ENCODE measurements at places on chromosomes 13 and 19.

DNA sequence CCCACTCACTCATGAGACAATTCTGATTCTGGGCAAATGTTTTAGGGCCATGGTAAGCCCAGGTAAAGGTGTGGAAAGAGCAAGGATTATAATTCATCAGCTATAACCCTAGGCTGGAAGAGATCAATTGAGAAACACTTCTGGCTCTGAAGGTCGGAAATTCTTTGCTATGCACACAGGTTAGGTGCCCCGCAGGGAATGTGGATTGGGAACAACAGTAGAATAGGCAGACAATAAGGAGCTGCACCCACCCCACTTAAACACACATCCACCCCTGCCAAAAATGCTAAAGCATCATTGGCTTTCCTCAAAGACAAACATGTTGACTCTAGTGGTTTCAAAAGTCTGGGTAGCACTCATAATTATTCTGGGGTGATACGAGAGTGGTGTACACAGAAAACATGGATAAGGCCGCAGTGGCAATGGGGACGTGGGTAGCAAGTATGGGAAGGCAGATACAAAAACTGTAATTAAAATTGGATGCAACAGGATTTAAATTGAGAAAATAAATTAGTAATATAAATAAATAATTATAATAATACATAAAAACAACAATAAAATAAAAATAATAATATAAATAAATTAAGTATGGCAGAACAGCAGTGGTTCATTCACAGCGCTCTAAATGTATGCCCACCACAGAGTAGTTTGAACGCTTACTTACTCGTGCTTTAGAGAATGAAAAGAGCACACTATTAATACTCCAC lies 8.6 kb downstream of the EFNB2 start:
- no peak for DNase-seq

- no peak for DNase-seq
These were observed 21.9 kb downstream of the GRIN2D start for GRCh38 chr19:48415395-48415794.

GRCh38 chr13:112808377-112809140 lies 118.7 kb downstream of the ATP11A start:
- DNase-seq, result no peak

DNA sequence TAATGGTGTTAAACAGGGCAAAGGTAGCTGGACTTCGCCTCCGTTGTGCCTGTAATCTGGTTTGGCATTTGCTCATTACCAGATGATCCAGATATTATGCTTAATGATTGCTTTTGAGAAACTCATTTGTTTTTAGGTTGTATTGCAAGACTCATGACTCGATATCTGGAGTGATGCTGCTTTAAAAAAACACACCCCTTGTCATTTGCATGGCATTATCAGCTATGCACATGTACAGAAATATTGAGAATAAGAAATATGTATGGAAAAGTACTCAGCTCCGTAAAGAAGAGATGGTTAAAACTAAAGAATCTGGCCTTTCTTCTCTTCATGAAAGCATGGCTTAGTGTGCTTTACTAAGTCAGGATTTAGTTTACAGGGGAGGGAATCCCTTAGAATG lies 95.0 kb downstream of the ARHGEF7 start:
- DNase-seq, result no peak

DNA sequence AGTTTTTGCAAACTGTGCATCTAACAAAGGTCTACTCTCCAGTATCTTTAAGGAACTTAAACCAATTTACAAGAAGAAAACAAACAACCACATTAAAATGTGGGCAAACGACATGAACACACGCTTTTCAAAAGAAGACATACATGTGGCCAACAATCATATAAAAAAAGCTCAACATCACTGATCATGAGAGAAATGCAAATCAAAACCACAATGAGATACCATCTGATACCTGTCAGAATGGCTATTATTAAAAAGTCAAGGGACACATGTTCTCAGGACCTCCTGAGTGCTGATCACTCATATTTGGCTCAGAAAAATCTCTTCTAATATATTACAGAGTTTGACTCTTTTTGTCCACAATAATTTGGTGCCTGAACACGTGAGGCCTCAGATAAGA lies 14.2 kb upstream of the LILRB1 start:
- no peak for DNase-seq

DNA sequence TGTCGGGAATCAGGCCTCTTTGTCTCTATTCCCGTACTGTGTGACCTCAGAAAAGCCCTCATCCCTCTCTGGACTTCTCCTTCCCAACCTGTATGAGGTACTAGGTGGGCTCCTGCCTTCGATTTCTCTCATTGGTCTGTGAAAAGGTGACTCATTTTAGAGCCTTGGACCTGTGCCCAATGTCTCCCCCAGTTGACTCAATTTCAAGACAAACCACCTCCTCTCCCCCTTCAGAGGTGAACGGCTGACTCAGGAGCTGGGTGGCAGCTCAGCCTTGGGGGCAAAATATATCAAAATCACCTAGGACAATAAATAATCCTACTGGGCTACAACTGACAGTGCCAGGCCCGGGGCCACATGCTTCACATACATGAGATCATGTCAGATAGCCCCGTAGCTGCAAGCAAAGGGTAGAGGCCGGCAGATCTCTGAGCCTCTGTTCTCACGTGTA lies 630 bp downstream of the COQ8B start:
- DNase-seq, result peak; percentile 84

All from T1000 (cell line).